ENCODE measurements at places on chromosomes 1 and 21.

DNA sequence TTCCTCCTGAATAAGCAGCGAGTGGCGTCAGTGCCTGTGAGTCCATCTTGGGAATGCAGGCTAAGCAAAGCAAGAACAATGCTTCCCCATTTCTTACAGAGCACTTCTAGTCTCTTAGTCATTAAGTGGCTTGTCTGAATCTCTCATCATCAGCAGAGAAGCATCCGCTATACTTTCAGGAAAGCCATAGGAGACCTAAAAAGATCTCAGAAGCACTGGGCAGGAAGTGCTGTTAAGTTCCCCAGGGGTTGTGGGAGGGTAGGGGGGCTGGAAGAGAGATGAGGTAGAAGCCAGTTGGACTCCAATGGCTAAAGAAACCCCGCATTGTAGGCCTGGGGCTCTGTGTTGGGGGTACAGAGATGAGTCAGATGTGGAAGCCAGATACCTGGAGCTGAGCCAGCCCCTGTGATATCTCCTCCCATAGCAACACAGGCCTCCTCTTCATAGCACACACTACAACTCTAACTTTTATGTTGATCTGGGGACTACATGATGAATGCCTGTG is 44.9 kb downstream of the SYT6 start:
- DNase-seq: peak; percentile 49

DNA sequence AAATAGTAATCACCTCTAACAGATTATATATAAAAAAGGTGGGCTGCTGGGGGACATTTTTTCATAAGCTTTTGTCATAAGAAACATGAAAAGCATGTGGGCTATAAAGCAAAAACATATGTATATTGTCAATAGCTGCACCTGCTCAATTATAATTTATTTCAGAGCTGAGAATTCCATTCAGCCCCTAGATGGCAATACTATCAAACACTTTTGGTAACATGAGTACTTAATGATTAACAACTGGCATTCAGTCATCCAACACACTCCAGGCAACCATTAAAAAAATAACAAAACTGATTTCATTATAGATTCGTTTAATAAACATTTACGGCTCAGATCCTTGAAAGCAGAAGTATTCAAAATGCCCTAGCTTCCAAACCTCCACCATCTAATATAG is 115.1 kb downstream of the KCTD3 start:
- no peak for DNase-seq

- no peak for DNase-seq
Observed at GRCh38 chr21:36695671-36696389, 3.1 kb upstream of the SIM2 start.

GRCh38 chr1:31637915-31638673 is 6.6 kb downstream of the PEF1 start:
- DNase-seq: no peak

GRCh38 chr1:241837901-241838300 is 10.1 kb upstream of the EXO1 start:
- DNase-seq: no peak

- no peak for DNase-seq
Observed at GRCh38 chr1:86491171-86491950, 22.6 kb downstream of the CLCA1 start.

GRCh38 chr1:66527686-66528085 is 6.3 kb upstream of the SGIP1 start:
- no peak for DNase-seq

DNA sequence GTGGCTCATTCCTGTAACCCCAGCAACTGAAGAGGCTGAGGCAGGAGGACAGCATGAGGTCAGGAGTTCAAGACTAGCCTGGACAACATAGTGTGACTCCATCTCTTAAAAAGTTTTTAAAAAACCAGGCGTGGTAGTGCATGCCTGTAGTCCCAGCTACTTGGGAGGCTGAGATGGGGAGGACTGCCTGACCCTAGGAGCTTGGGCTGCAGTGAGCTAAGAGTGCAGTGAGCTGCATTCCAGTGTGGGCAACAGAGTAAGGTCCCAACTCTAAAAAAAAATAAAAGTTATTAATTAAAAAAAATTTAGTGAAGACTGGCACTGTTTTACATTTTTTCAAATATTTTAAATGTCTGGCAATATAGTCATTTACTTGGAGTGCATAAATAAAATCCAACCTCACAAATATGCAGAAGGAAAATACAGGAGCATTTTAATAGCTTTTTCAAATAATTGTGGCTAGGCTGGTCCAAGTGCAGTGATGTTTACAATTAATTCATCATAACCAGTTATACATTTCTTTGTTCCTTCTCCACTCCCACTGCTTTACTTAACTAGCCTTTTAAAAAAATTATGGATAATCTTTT is 10.8 kb downstream of the ZBTB8OS start:
- DNase-seq: no peak

GRCh38 chr21:32819694-32820093 is 48.1 kb upstream of the PAXBP1 start:
- DNase-seq: no peak

DNA sequence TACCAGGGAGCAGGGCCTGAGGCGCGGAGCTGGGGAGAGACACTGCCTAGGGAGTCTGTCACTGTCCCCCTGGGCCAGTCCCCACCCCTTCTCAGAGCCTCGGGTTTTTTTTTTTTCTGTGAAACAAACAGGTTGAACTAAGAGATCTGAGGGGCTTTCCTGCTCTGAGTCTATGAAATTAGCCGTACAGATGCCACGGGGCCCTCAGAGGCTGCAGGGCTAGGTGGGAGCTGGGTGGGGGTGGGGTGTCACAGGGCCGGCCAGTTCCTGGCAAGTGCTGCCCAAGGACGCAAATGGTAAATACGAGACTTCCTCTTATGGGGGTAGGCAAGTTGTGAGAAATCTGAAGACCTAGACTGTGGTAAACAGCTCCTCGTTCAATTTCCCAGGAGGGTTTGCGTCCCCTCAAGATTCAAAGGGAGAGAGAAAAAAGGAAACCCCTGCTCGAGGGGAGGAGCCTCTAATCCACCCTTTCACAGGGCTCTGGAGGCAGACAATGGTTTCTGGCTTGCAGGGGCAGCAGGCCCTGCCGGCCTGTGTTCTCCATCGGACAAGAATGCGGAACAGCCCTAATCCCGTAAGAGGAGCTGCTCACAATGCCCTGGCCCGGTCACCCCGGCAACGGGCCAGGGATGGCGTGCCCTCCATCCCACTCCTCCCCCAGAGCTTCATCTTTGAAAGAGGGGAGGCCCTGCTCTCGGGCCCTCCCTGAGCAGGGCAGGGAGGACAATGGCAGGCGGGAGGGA is 7.8 kb downstream of the NUAK2 start:
- DNase-seq: peak; percentile 73

GRCh38 chr1:246092136-246092535 is 414.9 kb downstream of the SMYD3 start:
- DNase-seq: no peak

DNA sequence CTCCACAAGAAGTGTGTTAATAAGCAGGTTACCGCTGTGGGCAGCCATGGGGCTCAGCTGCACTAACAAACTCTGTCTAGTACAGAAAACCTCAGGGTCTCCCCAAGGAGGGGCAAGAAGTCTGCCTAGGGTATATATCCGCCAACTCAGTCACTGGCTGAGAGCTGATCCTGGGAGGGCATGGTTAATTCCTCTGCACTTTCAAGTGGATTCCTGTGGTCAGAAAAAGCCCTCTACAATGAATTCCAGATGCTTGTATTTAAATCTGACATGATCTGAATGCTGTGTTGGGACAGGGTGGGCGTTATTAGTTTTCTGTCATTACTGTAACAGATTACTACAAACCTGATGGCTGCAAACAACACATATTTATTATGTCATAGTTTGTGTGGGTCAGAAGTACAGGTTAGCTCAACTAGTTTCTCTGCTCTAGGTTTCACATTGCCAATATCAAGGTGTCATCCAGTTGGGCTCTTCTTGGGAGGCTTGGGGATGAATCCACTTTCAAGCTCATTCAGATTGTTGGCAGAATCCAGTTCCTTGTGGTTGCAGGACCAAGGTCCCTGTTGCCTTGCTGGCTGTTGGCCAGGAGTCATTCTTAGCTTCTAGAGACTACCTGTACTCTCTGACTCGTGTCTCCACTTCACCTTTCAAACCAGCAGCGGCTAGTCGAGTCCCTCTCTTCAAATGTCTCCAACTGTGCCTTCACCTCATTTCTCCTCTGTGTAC is 8.0 kb upstream of the SELE start:
- no peak for DNase-seq

DNA sequence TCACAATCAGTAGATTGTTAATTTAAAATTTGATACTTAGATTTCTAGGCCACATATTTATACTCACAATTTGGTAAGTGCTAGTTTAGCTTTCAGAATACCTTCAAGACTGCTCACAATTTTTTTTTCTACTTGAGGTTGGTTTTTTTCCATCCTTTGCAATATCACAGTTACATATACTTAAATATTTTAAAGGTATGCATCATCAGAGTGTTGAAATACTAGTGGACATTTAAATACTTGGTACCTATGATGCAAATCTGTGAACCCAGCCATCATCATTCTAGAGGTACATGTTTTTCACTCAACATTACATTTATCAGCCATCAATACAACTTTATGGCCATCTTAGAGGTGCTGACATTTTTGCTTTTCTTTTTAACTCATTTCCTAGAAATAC is 6.2 kb upstream of the LRRC40 start:
- no peak for DNase-seq

DNA sequence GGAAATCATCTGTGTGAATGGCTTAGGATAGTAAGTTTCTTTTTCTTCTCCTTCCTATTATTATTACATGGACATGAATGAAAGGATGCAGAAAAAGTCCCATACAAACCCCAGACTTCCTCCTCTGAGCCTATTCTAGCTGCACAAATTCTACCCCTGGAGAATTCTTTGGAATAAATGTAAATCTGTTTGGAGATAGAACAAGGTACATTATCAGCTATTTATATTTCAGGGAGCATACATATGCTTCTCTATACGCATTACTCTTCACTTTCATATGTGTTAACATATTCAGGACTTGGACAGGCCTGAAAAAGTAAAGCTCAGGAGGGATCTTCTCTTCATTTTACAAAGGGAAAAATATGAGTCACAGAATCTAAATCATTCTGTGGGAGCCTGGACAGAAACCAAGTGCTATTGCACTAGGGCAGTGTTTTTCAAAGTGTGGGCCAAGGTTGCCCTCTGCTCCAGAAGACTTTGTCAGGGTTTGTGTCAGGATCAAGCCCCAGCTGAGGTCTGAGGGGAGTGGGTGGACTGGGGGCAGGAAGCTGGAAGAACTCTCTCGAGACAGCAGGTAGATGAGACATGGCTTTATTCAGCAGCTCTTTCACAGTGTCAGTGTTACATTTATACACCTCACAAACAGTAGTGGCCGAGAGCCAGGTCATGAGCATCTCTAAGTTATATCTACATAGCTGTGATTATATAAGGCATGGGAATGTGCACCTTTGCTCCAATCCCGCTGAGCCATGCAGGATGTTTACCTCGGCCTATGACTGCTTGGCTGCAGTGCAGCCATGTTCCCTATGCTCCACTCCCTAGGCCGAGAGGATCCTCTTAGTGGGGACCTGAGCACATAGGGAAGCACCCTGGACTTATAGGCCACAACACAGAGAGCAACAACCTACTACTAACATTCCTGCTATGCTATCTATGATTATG is 114.3 kb downstream of the GDAP2 start:
- no peak for DNase-seq

GRCh38 chr21:40057331-40057730 is 190.1 kb downstream of the PCP4 start:
- DNase-seq: no peak

GRCh38 chr1:182688436-182689205 is 4.2 kb upstream of the RGS8 start:
- no peak for DNase-seq

- DNase-seq: no peak
Observed at GRCh38 chr1:227043755-227044154, 103.7 kb downstream of the COQ8A start.

DNA sequence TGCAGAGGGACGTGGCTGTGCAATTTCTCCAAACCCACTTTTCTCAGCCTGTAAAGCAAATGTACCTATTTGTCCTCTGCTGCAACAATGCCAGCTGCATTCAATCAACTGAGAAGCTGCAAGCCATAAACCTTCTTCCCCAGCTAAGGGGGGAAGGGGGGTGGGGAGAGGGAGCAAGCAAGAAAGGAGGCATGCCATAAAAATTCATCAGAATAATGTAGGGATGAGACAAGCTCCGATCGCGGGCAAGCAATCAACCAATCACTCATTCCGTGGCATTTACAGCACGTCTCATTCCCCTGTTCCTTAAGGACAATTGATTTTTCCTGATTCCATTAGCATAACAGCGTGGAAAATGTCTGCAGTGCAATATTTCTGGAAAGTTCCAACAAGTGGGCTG is 144.8 kb downstream of the DMRTA2 start:
- no peak for DNase-seq

GRCh38 chr1:160154790-160155189 is 3.4 kb downstream of the ATP1A4 start:
- no peak for DNase-seq

DNA sequence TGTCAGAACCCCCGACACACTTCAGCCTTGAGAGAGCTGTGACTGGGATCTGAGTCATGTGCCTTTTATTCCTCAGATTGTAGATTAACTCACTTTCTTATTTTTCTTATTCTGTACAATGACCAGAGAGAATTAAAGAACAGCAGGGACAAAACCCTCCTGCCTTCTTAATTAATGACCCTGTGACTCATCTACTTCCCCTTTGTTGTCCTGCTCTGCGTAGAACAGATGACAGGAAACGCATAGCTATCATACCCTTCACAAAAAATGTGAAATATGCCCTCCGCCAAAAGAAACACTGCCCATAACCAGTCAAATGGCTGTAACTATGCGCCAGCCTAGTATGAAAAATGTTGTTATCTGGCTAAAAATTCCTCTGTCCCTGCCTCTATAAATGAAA is 9.1 kb upstream of the PADI2 start:
- no peak for DNase-seq

DNA sequence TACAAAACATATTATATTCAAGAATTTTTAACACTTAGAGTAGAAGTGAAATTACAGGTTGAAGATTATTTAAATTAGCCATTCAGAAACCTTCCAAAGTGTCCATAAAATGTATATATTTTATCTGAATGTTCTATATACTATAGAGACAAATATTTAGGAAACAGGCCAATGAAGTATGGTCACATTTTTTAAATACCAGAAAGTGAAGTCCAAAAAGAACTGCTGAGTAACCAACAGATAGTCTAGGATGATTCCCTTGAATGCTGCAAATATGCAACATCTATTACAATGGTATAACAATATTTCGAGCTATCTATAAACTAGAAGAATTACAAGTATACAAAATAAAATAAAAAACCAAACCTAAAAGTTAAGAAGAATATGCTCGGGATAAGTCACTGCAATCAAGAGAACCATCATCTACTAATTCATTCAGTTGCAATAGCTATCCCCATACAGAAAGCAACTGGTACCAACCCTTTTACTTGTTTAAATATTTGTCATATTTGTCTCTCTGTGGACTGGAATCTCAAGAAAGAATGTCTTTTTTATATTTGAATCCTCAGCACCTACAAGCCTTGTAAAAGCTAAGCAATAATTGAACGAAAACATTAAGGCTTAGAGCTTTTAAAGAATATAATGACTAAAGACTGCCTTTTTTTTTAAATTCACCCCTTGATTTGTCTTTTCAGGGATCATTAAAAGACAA is 8.1 kb downstream of the ODF2L start:
- DNase-seq: no peak

DNA sequence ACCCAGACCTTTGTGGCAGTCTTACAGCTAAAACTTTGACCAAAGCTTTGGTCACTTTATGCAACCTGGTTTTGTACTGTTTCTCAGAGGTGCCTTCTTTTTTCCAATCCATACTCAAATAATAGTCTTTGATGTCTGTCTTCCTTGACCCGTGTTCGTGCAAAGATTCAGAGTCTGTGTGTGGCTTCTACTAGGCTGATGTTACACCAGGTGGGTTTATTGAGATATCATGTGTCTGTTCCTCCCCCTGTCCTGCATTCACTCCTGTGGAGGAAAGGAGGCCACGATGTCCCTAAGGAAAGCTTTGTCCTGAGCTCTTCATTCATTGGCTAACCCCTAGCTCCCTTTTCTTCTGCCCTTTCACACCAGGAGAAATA is 15.0 kb upstream of the IKBKE start:
- no peak for DNase-seq
